Hindlimb muscle (tissue), 1 donor: ENCODE measurements at places on chromosomes 1 and 21.

GRCh38 chr1:117142200-117142599, 20.7 kb upstream of the TRIM45 start:
- no peak for DNase-seq

DNA sequence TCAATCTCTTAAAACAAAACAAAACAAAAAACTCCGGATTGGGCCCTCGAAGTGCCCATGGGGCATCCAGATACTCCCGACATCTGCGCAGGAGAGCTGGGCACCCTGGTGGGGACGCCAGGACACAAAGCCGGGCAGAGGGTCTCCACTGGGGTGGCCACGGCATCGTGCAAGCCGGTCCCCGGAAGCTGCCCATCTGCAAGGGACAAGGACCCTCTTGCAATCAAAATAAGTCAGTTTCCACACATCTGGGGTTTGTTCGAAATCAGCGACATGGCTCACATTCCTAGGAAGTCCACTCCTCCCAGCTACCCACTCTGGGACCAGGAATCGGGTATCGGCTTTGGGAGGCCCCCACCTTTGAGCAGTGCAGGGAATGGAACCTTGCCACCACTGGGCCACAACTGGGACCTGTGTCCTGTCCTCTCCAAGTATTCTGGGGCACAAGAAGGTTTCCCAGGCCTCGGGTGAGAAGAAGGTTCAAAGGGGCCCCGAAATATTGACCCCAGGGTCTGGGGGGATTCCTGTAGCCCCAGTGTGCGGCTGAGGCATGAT, 4.6 kb upstream of the PRDM16 start:
- no peak for DNase-seq

DNA sequence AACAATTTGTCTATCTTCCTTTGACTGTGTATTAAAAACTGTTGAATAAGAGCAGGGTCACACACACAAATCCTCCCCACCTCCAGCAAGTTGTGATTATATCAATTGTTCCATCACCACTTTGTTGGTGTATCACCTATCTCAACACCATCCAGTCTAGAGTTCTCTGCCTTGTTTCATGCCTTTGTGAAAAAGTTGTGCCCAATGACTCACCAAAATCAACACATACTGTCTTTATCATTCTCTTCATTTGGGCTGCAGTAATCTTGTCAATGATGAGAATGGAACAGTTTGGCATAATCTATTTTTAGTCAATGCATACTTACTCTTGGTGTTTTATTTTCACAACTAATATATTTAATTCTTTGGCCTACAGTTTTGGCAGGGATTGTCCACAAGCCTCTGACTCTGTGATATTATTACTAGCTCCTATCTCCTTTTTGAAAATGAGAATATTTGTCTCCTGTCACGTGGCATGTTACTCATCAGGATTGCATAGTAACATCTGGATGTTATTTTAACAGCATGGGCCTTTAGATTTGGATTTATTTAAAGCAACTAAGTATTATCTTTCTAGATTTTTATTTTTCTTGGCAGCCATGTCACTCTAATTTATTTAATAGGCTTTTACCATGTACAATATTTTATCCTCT, 5.1 kb downstream of the C1orf87 start:
- DNase-seq = no peak

DNA sequence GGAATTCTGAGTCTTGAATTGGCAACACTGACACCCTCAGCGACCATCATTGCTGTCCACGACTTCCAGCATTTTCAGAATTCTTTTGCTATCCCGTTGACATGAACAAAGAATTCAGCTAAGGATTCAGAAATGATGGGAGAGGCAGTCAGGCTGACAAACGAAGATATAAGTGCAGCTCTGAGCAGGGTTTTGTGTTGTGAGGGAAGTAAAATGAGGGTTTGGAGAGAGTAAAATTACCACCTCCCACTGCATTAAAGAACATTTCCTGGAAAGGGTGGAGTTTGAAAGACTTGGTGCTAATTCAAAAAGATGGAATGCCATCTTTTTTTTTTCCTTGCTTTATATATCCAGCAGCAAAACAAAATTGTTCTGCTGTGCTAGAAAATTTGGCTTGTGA, 4.9 kb upstream of the ELK4 start:
- DNase-seq = no peak

DNA sequence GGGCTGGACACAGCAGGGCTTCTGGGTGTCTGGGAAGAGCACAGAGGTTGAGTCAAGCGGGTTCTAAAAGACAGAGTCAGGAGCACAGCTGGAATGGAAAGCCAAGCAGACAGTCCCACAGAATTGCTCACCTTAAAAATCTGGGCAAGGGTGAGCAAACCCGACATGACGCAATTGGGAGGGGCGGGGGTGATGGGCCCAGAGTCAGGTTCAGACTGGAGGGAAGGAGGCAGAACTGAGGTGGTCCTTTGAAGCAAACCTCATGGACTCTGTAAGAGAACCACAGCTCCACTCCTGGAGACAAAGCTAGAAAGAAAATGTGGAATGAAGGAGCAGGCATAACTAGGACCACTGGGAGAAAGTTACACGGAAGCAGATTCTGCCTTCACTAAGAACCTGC, 49.0 kb downstream of the FAM78B start:
- no peak for DNase-seq

- no peak for DNase-seq
Observed at GRCh38 chr1:42952303-42953001, 6.2 kb downstream of the SLC2A1 start.
